ENCODE measurements at places on chromosomes 7 and 10.

GRCh38 chr7:130388671-130389070 lies 8.4 kb downstream of the CPA1 start:
- no peak for DNase-seq

GRCh38 chr7:139895141-139895829 lies 66.2 kb downstream of the TBXAS1 start:
- DNase-seq = no peak

DNA sequence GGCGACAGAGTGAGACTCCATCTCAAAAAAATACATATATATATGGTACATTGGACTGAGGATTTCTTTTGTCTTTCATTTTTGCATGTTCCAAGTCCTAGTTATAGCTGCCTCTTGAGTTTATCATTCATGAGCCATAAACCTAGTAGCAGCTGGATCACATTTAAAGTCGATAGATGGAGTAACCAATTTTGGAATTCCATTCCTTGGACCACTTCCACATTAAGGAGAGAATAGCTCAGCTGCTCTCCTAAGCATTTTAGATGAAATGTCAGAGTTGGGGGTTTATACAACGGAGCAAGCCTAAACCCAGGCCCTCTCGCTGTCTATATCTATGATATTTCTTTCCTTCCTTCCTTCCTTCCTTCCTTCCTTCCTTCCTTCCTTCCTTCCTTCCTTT lies 141.2 kb downstream of the LYZL1 start:
- DNase-seq = no peak

DNA sequence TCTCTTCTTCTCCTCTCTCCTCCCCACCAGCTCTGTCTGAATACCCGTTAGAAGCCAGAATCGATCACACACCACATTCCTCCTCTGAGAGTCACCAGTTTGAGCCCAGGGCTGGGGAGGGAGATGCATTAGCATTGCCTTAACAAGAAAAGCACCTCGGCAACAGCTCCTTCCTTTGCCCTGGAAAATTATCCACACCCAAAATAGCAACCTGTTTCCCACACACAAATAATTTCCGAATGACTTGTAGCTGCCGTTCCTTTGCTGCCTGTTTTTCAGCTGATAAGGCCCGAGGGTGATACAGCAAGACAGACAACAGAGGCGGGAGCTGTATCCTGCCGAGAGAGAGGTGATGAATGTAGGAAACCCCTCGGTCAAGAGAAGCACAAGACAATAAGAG lies 91.3 kb downstream of the CPXM2 start:
- DNase-seq = no peak

- DNase-seq = no peak
Measured at GRCh38 chr10:44992070-44992731, 8.5 kb upstream of the ZNF22 start.

GRCh38 chr7:40763319-40764287 lies 628.8 kb downstream of the SUGCT start:
- no peak for DNase-seq

- no peak for DNase-seq
Measured at GRCh38 chr10:1966712-1967376, 229.5 kb upstream of the ADARB2 start.

GRCh38 chr10:102644066-102644645 lies at the start of gene TRIM8:
Gene TRIM8 (plus strand): TSS chr10:102644479. CDS start chr10:102644618, 139 bp downstream.
- peak; percentile 44 for DNase-seq

- DNase-seq = no peak
Measured at GRCh38 chr7:676246-676971, 50.1 kb upstream of the DNAAF5 start.

- DNase-seq = peak; percentile 48
Measured at GRCh38 chr10:124647421-124648130, 96.6 kb downstream of the FAM53B start.

DNA sequence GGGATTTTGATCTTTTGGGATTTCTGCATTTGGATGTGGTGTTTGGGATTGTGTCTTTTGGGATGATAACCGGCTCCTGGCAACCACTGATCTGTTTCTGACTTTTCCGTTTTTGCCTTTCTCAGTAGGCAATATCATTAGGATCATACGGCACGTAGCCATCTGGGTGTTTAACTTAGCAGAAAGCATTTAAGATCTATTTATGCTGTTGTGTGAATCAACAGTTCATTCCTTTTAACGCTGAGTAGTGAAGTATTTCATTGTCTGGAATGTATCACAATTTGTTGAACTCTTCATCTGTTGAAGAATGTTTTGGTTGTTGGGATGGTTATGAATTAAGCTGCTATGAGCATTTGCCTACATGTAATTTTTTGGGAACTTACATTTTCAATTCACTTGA lies 459.6 kb downstream of the SDK1 start:
- no peak for DNase-seq

DNA sequence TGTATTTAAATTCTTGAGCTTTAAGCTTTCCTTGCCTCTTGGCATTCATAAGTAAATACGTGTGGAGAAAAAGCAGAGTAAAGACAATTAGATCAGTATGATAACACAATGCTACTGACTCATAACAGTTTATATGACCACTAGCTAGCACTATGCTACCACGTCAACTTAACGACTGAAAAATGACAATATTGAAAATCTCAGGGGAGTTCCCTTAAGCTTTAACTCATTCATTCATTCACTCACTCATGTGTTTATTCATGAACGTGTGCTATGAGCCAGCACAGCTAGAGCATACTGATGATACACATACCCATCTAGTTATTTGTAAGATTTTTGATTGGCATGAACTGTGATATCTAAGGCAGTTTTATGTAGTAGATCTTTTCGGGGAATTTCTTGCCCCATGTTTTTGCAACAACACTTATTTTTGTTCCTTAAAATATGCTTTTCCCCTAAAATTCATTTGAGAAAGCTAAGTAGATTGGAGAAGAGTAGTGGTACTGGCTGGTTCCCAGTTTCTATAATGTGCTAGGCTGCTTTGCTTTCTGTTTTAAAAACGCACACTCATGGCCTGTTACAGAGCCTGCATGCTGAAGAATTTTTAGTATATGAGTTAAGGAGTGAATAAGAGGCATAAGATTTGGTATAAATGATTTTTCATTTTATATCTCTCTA lies 57.4 kb upstream of the ACBD5 start:
- DNase-seq = no peak

DNA sequence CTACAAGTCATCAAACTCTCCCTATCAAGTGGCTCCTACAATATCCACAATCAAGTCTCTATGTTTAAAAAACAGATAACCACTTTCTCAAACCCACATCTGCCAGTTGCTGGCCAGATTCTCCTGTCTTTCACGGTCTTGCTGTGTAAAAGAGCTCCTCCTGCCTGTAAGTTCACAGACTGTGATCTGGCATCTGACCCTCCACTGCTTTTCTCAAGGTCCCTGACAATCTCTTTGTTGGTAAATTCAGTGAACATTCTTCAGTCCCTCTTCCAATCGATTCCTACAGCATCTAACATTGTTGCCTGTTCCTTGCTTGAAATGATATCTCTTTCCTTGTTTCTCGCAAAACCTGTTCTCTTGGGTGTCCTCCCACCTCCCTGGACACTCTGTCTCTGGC lies 18.5 kb upstream of the LMOD2 start:
- no peak for DNase-seq

DNA sequence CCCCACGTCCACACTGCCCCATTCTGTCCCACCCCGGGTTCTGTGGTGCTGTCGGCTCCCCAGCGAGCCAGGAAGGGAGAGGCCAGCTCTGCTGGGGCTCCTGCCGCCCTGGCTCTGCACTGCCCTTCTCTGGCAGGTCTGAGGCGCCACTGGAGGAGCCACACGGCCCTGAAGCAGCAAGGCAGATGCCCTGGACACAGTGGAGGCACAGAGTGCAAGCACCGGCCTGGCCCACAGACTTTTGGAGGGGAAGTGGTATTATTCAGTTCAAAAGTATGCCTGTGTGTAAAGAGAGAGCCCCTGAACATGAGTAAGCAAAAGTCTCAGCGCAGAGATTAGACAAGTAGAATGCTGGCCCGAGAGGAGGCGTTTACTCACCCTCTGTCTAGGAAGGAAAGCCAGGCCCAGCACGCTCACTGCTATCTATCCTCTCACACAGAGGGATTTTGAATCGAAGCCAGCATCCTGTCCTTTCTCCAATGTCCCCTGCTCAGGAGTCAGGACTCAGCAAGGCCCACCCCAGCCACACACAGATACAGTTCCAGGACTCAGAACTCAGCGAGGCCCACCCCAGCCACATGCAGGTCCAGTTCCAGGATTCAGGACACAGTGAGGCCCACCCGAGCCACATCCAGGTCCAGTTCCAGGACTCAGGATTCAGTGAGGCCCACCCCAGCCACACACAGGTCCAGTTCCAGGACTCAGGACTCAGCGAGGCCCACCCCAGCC lies 115.0 kb downstream of the EGFR start:
- DNase-seq = no peak

DNA sequence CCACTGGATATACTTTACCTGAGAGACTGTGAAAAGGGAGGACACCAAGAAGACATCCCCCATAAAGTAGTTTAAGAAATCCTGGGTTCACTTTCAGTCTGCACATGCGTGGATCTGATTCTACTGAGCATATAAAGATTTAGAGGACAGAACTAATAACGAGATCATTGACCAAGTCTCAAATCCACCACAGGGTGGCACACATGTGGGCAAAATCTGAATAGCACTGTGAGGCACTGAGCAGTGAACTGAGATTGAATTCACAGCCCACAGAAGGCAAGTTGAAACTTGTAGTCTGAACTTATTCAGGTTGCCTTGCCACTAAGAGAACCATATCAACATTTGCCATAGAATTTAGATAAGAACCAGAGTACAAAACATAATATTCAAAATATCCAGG lies 818.6 kb downstream of the GRID1 start:
- DNase-seq = no peak

- no peak for DNase-seq
Measured at GRCh38 chr10:86952106-86952505, 5.3 kb downstream of the MMRN2 start.

GRCh38 chr7:37353949-37354655 lies 94.6 kb downstream of the ELMO1 start:
- no peak for DNase-seq

DNA sequence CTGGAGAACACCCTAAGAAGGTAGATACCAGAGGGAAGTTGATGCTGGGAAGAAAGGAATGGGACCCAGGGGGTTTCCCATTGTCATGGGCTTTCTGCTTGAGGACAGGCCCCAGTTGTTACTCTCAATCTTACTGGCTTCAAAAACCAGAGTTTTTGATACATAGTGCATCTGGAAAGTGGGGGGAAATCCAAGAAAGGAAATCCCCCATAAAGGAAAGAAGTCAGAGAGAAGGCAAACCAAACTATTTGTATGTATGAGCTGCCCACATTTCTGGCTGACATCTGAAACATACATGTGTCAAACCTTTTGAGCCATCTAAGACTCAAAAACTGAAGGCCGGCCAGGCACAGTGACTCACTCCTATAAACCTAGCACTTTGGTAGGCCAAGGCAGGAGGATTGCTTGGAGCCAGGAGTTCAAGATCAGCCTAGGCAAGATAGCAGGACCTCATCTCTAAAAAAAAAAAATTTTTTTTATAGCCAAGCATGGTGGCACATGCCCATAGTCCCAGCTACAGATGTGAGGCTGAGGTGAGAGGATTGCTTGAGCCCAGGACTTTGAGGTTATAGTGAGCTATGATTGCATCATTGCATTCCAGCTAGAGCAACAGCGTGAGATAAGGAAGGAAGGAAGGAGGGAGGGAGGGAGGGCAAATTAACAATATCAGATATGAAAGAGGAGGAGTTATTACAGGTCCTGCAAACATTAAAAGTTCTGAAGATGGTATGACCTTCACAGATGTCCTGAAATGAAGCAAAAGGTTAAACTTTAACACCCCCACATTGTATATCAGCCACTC lies 6.7 kb upstream of the COA1 start:
- no peak for DNase-seq

DNA sequence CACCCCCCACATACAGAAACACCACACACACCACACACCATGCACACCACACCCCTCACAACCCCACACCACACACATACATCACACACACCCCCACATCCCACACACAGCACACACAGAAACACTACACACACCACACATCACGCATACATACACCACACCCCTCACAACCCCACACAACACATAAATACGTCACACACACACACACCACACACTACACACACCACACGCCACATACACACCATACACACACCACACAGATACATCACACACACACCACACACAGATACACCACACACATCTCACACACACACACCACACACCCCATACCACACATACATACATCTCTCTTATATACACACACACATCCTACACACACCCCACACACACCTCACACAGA lies 126.2 kb downstream of the ANLN start:
- DNase-seq = no peak

GRCh38 chr7:20287317-20287716 lies 43.4 kb upstream of the ITGB8 start:
- DNase-seq = no peak

- DNase-seq = no peak
Measured at GRCh38 chr10:72277340-72277995, 3.7 kb downstream of the DDIT4 start.

GRCh38 chr7:3922175-3922635 lies 621.2 kb downstream of the SDK1 start:
- DNase-seq = no peak

- no peak for DNase-seq
Measured at GRCh38 chr10:48640326-48640725, 35.5 kb upstream of the ARHGAP22 start.

GRCh38 chr10:29628311-29628710 lies 6.5 kb downstream of the SVIL start:
- no peak for DNase-seq

DNA sequence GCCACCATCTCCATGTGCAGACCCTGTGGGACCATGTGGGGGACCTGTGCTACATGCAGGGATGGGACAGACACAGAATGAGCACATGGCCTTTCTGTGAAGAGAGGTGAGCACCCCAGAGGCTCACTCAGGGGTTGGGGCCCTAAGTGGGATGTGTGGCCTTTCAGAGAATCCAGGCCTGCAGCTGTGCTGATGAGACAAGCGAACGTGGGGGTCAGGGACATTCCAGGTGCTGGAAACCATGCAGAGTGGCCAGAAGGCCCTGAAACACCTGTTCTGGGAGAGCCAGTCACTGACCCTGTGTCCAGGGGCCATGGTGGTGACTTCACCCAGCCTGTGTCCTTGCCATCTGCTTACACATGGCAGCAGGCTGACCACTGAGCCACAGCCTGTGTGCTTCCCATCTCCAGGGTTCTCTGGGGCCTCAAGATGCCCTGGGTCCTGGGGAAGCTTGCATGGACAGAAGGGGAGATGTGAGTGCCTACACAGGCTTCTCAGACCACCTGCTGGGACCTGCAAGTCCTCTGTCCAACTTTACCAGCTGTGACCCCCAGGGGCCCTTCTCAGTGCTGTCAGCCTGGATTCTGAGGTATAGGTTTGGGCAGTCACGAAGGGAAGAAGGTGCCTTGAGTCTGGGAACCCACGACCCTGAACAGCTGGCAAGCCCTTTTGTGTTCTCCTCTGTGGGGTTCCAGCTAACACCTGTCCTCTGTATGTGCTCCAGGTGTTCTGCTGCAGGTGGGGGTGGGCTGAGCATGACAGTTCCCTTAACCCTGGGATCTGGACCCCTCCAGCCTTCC lies 17.6 kb downstream of the RAMP3 start:
- DNase-seq = no peak

- DNase-seq = no peak
Measured at GRCh38 chr10:72252972-72253371, 20.8 kb upstream of the DDIT4 start.

- no peak for DNase-seq
Measured at GRCh38 chr7:5636446-5636835, 145.0 kb downstream of the RNF216 start.

GRCh38 chr10:76697923-76698322 lies 939.7 kb downstream of the KCNMA1 start:
- DNase-seq = no peak
